Muscle of leg (tissue), 16 donors: ENCODE measurements at places on chromosomes 12 and 14. TPM values are rescaled to one million over a fixed set of nuclear protein-coding genes. Genes with fewer than 3 reads are reported as not detected.

GRCh38 chr12:98578821-98579220, 14.7 kb upstream of the SLC25A3 start:
- no peak for DNase-seq

DNA sequence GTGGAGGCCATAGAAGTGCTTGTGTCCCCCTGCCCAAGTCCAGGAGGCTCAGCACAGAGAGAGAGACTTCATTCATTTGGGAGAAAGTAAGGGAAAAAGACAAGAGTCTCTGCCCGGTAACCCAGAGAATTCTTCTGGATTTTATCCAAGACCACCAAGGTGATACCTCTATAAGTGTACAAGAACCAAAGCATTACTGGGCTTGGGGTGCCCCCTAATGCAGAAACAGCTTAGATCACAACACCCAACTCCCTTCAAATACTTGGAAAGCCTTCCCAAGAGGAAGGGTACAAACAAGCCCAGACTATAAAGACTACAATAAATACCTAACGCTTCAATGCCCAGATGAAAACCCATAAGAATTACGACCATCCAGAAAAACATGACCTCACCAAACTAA, 119.7 kb upstream of the PDE3A start:
- DNase-seq, result no peak

Gene TMEM229B
- 0.45 TPM for polyA plus RNA-seq

DNA sequence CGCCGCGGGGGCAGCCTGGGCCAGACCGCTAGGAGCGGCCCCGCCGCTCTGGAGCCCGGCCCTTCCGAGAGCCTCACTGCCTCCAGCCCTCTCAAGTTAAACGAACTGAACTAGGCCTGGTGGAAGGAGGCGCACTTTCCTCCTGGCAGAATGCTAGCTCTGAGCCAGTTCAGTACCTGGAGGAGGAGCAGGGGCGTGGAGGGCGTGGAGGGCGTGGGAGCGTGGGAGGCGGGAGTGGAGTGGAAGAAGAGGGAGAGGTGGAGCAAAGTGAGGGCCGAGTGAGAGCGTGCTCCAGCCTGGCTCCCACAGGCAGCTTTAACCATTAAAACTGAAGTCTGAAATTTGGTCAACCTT, 5.3 kb downstream of the LTB4R start:
- no peak for DNase-seq

Gene PPP1R13B
- 10.0 TPM for polyA plus RNA-seq

- DNase-seq, result no peak
Observed at GRCh38 chr14:68929623-68930307, 49.3 kb downstream of the ACTN1 start.

Gene SLC2A13
- 3.6 TPM for polyA plus RNA-seq

DNA sequence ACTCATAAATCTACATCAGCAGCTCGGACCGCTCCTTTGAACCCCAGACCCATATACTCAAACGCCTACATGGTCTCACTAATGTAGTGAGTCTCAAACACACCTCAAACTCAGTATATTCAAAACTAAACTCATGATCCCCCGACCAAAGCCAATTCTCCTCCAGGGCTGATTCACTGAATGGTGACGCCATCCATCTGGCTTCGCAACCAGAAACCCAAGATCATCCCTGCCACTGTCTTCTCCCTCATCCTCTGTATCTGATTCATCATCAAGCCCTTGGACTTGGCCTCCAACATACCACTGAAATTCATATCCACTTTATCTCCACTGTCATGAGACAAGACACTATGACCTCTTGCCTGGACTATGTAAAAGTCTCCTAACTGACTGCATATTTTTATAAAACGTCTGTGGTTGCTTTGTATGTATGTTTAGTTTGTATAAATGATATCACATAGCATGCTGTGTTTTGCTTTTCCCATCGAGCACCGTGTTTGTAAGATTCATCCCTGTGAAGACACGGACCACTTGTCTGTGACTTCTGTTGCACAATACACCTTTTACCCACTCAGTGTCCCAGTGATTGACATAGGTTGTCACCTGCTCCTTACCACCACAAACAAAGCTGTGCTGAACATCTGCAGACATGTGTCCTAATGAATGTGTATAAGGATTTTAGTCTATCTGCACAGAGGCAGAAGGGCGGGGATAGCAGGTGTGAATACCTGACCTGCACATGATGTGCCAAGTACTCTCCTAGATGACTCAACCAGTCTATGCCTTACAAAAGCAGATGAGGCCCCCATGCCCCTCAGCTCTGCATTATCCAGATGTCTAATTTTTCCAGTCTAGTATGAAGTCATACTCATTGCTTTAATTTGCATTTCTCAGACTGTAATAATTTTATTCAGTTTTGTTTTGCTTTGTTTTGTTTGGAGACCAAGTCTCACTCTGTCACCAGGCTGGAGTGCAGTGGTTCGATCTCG, 76.9 kb downstream of the VWF start:
- DNase-seq, result no peak

DNA sequence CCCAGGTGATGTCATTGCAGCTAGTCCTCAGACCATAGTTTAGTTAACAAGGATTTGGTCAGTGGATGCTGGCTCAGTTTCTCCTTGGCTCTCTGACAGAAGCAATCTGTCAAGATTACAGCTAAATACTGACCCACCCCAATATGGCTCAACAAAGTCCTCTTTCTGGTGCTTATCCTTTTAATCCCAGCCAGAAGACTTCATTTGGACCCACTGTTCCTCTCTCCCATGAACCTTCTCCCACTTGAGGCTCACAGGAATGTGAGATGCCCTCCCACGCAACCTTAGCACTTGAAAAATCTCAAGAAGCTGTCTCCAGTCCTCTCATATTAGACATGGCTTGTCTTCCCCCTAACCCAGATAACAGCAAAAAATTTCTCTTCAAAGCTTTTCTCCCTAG, 47.7 kb downstream of the C12orf50 start:
- DNase-seq, result no peak

DNA sequence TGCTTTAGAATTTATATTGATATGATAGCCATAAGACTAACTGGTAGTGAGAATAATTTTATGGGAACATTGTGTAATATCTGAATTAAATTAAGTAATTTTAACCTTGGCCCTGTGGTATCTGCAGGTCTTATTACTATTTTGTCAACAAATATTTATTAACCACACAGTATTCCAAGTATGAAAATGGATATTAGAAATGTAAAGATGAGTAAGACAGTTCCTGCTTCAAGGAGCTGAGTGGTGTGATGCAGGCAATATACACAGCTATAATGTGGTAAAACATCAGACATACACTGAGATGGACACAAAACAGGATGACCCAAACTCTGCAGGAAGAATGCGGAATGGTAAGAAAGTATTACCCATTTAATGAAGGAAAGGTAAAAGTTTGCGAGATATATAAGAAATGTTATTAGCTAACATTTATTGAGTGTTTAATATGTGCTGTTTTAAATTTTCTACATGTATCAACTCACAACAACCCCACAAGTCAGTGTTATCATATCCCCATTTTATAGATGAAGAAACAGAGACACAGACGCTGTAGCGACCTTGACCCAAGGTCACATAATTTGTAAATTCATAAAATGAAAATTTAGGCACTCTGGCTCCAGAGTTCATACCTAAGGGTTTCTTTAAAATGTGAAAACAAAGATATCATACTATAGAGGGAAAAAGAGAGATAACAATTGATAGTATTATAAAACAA, 12.7 kb downstream of the ABCD2 start:
- DNase-seq, result no peak

DNA sequence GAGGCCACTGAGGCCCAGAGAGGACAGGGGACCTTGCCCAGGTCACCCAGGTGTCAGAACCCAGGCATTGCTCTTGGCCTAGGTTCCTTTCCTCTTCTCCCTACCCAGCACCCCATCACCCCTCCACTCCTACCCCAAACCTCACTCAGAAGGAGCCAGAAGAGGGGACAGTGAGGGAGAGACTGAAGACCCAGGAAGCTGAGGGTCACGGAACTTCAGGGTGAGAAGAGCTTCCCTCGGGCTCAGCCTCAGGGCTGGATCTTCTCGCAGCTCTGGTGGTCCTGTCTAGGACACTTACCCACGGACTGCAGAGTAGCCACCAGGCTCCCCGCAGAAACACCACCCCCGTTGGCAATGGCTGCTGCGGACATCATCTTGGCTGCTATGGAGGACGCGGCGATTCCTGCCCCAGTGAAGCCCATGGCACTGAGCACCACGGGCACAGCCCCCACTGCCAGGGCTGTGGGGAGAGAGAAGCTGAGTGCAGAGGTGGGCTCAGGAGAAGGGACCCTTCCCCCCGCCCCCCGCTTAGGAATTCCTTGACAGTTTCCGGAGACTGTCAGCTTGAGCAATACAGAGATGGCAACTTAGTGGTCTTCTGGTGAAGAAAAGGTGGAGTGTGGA, 1.1 kb downstream of the IFI27L2 start:
- no peak for DNase-seq

Gene BCL7A
- polyA plus RNA-seq, result 16.1 TPM

Gene E2F7
- polyA plus RNA-seq, result 3.2 TPM

GRCh38 chr14:78581229-78581628, 411.1 kb downstream of the NRXN3 start:
- no peak for DNase-seq

- DNase-seq, result no peak
Observed at GRCh38 chr12:118302053-118302452, 70.7 kb downstream of the TAOK3 start.

GRCh38 chr12:8829621-8830020, 7.2 kb downstream of the A2ML1 start:
- no peak for DNase-seq

GRCh38 chr12:94973221-94973620, 30.3 kb downstream of the NDUFA12 start:
- no peak for DNase-seq

DNA sequence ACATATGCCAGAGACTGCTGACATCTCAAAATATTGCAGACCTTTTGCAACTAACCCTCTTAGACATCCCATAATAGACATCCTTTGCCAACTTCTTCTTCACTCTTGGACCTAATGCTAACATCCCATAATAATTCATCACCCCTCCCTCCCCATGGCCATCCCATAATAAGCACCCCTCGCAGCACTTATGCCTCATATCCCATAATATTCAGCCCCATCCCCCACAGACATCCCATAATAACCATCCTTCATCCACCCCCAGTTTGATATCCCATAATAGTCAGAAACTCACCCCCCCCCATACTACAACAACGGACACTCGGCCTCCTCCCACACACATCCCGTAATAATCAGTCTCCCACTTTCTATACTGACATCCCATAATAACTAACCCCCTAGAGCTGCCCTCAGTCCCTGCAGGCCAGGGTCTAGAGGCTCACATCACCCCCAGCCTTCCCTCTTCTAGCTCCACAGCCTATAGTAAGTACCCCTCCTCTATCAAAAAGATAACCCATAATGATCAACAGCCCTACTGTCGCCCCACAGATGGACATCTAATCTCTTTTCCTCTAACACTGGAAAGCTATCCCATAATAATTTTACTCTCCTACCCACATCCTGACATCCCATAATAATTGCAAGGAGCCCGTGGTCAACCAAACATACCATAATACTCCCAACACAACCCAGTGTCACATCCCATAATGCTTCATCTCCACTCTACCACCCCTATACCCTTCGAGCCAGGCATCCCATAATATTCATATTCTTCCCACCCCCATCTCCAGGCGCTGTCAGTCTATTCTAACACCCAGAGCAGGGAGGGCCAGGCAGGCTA, 792 bp upstream of the CHD4 start:
- DNase-seq, result peak; percentile 85

- peak; percentile 46 for DNase-seq
Observed at GRCh38 chr12:3187846-3188770, 110.9 kb downstream of the TSPAN9 start.

Gene KIAA0586
- 15.7 TPM for polyA plus RNA-seq

GRCh38 chr14:76613616-76614015, 147.7 kb upstream of the VASH1 start:
- DNase-seq, result no peak
